C1 segment of cervical spinal cord (tissue), 14 donors: ENCODE measurements at places on chromosomes 5 and 9.
A peak's percentile ranks its signal among the peaks of the same experiment; 100 is the strongest.

GRCh38 chr5:148384380-148384737 lies 601 bp downstream of the FBXO38 start:
- no peak for DNase-seq

DNA sequence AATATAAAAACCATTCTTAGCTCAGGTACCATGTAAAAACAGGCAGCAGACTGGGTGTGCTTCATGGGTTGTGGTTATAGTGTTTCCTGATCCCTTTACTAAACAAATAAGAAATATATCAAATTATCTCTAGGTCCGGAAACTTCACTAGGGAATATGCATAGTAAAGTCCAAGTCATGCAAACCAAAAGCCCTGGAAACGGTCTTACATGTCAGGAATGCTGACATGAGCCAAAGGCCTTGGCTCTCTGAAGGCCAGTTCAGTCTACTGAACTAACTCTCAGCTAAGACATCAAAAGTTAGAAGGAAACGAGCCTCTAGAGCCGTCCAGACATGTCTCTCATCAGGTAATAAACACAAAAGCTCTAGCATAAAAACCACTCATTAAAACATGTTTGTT lies 778.9 kb upstream of the ZNF608 start:
- no peak for DNase-seq

GRCh38 chr5:67215519-67216471 lies 19.2 kb upstream of the CD180 start:
- DNase-seq = no peak

DNA sequence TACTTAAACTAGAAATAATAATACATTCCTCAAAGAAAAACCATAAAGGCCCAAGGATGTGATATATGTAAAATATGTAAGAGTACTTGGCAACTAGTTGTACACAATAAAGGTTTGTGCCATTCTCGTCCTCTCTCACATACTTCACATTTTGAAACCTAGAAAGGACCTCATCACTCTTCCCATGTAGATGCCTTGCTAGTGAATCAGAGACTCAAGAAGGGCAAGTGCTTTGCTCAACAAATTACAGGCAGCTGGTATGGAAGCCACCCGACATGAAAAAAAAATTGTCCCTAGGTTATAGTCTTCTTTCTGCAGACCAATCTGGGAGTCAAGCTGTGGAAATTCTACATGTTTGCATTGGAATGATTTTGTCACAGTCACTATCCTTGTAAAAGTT lies 31.7 kb downstream of the ADRB2 start:
- no peak for DNase-seq

DNA sequence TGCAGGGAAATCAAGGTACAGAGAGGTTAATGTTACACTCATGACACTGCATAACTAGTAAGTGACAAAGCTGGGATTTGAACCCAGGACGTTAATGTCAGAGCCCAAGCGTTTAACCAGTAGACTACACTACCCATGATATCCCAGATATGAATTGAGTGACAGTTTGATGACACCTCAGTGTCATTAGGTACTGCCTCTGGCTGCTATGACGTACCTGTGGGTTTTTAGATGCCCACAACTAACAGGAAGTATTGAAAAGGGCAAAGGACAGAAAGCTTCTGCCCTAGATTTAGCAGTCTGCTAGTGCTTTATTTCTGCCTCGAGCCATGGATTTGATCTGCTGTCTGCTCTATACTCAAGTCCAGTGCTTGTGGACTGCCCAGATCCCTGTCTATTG lies 56.2 kb downstream of the GLRA1 start:
- DNase-seq = no peak

- DNase-seq = peak; percentile 46
Measured at GRCh38 chr5:154850255-154851062, at the start of gene FAXDC2. FAXDC2 (minus strand) TSS chr5:154850603; CDS start chr5:154838178, 12,425 bp downstream.

GRCh38 chr5:97498657-97499056 lies 315.6 kb upstream of the RIOK2 start:
- DNase-seq = no peak

DNA sequence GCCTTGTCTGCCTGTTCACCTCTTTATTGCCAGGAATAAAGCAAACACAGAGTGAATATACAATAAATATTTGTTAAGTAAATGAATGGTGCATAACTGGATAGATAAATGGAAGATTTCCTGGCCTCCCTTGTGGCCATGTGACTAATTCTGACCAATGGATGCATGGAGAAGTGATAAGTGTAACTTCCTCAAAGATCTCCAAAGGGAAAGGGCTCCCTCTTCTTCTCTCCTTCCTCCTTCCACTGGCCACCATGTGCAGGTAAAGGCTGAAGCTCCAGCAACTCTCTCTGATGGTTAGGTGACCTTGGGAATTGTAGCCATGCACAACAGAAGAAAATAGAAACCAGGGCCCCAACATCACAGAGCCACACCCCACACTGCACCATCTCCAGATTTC lies 174.4 kb downstream of the EBF1 start:
- no peak for DNase-seq

DNA sequence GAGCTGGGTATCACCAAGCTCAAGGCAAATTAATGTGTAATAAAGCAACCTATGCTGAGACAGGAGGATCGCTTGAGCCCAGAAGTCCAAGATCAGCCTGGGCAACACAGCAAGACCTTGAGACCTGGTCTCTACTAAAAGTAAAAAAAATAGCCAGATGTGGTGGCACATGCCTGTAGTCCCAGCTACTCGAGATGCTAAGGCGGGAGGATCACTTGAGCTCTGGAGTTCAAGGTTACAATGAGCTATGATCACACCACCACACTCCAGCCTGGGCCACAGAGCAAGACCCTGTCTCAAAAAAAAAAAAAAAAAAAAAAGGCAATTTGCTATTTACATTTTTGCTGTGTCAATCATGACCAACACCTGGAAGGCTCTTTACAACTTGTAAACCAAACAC lies 5.2 kb downstream of the STRBP start:
- DNase-seq = no peak

DNA sequence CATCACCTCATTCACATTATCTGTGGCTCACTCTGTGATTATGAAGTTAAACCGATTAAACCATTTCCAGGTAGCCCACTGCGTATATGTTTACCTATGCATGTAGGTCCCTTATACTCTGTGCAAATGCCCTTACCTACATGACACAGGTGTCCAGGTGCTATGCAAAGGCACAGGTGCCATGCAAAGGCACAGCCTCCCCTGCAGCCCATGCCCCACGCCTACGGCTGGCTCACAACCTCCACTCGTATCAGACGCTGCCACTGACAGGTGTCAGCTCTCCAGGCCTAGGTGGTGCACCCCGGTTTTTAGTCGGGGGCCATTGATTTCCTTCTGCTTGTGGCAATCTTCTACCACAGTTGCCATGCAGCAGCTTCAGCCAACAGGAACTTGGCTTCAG lies 57.7 kb upstream of the IRX1 start:
- DNase-seq = no peak

DNA sequence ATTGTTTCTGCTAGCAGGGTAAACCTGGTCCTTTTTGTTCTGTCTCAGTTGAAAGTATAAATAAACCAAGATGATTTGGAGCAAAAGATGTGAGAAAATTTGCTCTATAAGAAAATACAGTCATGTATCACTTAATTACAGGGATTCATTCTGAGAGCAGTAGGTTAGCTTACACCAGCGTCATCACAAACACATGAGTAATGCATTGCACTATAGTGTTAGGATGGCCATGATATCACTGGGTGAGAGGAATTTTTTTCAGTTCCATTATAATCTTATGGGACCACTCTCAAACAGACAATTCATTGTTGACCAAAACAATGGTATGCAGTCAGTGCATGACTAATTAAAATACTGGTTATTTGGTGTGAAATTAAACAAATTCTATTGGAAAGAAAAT lies 430.9 kb downstream of the CHSY3 start:
- DNase-seq = no peak

DNA sequence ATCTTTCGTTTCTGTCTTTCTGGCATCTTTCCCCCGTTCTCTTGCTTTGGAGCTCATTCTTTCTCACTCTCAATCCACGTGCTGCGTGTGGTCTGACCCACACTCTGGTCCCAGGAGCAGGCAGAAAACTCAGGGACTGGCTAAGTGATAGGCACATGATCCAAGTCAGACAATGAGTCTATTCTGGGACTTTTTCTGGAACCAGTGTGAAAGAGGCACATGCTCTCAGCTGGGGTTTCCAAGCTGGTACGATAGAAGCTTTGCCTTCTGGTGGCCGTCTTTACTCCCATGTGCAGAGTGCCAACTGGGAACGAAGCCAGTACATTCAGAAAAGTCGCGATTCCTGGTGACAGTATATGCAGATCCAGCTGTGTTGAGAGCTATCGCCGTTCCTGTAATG lies 94.4 kb downstream of the PDZD2 start:
- DNase-seq = no peak

GRCh38 chr9:22120159-22120549 lies 111.0 kb upstream of the CDKN2B start:
- no peak for DNase-seq

GRCh38 chr5:79287907-79288306 lies 52.0 kb downstream of the JMY start:
- no peak for DNase-seq

DNA sequence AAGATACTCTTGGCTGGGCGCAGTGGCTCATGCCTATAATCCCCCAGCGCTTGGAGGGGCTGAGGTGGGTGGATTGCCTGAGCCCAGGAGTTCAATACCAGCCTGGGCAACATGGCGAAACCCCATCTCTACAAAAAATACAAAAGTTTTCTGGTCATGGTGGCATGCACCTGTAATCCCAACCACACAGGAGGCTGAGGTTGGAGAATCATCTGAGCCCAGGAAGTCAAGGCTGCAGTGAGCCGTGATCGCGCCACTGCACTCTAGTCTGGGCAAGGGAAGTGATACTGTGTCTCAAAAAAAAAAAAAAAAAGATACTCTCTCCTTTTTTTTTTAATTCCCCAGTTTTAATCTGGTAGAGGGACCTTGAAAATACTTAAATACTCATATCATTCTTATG lies 15.0 kb downstream of the ANKRD33B start:
- DNase-seq = no peak

DNA sequence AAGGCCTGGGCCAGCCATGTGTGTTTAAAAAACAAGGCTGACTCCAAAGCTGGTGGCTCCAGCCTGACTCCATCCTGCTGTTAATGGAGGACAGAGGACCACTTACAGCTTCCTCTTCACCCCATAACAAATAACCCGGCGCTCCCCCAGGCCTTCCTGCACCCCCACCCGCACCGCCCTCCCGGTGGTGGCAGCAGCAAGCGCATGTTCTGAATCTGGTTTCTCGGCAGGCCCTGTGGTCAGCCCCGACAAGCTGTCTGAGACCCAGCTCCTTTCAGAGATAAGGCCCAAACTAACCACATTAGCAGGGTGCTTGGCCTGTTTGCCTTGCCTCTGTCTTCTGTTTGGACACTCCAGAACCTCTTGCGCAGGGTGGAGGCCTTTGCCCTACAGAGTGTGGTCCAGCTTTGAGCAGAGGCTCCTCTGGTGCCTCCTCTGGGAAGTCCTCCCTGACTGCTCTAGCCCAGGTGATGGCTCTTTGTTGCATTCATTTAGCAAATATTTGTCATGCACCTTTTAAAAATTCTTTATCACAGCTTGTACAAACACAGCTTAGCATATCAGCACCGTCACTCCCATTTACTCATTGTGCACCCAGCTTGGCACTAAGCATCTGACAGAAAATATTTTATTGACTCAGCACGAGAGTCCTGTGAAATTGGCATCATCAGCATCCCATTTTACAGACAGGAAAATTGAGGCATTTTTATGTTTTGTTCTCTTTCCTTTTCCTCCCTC lies 78.4 kb downstream of the NDFIP1 start:
- no peak for DNase-seq

- DNase-seq = peak; percentile 7
Measured at GRCh38 chr9:76756268-76756640, 8.0 kb upstream of the PCA3 start.

DNA sequence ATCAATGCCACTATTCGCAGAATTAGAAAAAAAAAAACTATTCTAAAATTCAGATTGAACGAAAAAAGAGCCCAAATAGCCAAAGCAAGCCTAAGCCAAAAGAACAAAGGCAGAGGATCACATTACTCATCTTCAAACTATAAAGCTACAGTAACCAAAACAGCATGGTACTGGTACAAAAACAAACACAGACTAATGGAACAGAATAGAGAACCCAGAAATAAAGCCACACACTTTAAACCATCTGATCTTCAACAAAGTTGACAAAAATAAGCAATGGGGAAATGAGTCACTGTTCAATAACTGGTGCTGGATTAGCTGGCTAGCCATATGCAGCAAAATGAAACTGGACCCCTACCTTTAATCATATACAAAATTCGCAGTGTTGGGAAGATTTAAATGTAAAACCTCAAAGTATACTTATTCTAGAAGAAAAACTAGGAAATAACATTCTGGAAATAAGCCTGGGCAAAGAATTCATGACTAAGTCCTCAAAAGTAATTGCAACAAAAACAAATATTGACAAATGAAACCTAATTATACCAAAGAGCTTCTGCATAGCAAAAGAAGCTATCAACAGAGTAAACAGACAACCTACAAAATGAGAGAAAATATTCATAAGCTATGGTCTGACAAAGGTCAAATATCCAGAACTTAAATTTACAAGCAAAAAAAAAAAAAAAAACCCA lies 153.7 kb downstream of the NDUFS4 start:
- DNase-seq = no peak

DNA sequence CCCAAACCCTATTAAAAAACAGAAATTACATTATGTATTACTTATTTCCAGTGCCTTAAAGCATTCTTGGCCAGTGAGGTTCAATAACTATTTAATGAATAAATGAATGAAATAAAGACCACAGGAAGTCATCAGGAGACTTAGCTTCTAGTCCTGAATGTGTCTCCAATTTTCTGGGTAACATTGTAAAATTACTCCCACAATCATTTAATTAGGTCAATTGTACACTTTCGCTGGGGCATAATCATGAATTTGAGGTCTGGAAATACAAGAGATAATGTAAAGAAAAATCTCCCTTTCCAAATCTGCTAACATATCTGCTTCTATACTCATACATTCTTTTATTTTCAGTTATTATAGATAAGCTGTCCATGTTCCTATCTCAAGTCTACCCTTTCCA lies 199.2 kb downstream of the TLR4 start:
- DNase-seq = no peak

DNA sequence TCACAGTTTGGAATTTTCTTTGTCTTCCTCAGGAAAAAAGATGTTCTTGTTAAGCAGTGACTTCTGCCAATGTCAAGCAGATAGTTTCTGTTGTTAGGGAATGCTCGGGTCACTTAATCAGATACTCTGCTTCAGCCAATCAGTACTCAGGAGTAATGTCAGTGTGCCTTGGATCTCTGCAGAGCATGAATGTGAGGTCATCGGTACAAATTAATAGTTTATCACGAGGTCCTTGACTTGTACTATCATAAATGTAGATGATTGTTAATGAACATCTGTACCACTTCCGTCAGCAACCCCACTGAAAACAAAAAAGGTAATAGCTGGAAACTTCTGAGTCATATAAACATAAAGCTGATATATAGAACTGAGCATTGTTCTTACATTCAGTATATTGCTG lies 73.6 kb downstream of the FBXL7 start:
- DNase-seq = no peak

GRCh38 chr9:137222190-137223077 lies at the start of gene RNF208:
RNF208 (minus strand) TSS chr9:137222240; CDS start chr9:137221212, 1,028 bp downstream.
- DNase-seq = no peak

DNA sequence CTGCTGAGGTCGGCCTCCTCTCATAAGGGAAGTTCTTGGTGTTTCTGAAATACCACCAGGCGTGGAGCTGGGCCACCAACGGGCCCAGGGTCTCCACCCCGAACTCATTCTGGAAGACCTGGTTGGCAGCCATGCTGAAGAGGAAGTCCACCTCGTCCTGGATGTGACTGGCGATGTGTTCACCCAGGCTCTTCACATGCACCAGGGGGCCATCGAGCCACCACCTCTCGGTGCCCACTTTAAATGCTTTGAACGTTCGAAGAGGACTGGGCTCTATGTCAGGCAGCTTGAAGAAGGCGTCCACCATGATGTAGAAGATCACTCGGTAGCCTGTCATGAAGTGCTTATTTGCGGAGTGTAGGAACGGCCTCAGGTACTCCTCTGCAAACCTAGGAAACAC lies 15.1 kb downstream of the GLT6D1 start:
- no peak for DNase-seq
